Astrocyte of the spinal cord (primary cell): ENCODE measurements at places on chromosomes 3 and 15.

DNA sequence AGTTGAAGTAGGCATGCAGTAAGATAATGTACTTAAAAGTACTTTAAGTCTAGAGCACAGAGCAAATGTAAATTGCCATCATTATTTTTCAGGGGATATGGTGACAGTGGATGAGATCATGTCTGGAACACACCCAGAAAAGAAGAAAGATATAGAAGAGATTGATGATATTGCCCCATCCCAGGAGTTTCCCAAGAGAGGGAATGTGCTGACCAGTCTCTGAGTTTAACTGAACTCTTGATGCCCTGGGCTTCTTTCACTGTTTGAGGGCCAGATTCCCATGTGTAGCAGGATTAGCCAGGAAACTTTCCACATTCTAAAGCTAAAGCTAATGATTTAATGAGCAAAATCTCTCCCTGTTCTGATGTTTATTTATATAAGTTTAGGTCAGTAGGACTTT, 366.8 kb upstream of the UMPS start:
- peak; percentile 28 for DNase-seq

DNA sequence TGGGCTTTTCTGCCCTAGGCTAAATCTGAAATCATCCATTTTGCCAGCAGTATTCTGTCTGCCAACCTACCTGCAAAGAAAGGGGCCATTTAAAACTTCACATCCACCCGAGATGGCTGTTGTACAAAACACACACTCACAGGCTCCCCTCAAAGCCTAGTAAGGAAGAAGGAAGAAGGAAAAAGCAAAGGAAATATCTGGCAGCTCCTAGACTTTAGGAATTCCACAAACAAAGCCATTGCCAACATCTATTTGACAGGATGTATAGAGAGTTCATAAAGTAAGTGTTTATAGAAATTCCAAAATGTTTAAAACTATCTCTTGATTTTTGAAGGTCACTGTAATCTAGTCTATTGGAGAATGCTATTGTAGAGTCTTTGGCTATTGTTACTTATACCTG, 91.9 kb upstream of the THBS1 start:
- DNase-seq = no peak

DNA sequence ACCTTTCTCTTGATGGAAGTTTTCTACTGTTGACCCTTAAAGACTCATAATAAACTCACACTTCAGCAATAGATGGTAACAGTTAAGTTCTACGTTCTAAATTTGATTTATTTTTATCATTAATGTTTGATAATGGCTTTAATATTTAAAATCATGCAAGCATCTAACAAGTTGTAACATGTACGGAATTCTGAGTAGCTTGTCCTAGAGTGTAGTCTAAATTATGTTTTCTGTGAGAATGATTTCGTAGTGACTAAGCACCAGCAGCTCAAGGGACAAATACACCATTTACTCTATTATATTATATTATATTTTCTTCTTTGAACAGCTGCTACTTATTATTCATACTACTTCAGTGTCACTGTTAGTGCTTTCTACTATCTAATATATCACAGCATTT, 345.6 kb downstream of the NLGN1 start:
- DNase-seq = peak; percentile 51

DNA sequence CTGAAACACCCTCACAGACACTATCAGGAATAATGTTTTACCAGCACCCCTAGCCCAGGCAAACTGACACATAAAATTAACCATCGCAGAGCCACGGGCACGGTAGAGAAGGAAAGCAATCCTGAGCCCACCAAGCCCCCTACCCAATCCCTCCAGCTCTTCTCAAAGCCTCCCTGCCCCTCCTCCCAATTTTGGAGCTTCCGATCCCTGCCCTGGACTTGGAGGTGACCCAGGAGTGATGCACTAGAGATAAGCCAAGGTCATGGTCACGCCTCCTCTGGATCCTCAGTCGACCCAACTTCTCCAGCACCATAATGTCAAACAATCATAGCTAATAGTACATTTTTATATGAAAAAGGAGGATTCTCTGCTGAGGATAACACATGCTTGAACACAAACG, 188.7 kb upstream of the NSMCE3 start:
- DNase-seq = no peak

DNA sequence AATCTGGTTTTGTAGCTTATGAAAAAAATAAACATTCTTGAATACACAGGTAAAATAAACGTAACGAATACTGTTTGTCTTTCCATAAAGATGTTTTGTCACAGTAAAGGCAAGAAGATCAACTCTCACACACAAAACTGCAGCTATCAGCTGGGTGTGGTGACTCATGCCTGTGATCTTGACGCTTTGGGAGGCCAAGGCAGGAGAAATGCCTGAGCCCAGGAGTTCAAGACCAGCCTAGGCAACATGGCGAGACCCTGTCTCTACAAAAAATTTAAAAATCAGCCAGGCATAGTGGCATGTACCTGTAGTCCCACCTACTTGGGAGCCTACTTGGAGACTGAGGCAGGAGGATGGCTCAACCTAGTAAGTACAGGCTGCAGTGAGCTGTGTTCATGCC, 39.6 kb downstream of the CBLB start:
- DNase-seq = peak; percentile 29
